ENCODE measurements at places on chromosomes 13 and 19. TPM values are rescaled to one million over a fixed set of nuclear protein-coding genes. Genes with fewer than 3 reads are reported as not detected.

Gene CEACAM3
- total RNA-seq: not detected

Gene ZNF69
- 11.1 TPM for total RNA-seq

Gene KCNN4
- total RNA-seq: 0.49 TPM

Gene FCER2
- not detected for total RNA-seq

Gene C19orf67
- total RNA-seq: not detected

Gene ZNF547
- total RNA-seq: 2.9 TPM

DNA sequence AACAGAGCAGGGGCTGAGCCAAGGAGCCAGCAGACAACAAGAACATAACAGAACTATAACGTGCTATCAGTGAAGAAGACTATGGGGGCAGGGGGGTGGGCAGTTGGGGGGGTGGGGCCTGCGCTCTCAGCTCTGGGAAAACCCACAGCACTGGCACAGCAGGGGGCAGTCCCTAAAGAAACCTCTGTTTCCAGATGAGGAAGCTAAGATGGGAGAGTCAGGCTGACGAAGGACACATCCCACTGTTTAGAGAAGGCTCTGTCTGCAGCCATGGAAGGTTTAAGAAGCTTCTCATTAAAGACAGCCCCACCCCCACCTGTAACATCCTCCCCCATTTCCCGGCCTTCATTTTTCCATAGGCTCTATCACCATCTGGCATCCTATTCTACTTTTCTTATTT is 7.1 kb upstream of the DOCK9 start:
- no peak for DNase-seq

DNA sequence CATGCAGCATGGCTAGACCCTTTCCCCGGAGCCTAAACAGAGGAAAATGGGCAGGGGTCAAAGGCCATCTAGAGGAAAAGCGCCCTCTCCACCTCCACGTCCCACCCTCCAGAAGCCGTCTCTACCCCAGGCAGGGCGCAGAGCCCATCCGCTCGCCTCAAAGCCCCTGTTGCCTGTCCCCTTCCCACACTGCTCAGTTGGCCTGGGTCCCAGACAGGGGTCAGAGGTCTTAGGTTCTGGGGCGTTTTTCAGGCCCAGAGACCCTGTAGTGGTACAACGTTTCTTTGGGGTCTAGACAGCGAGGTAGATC is 285 bp downstream of the TMEM143 start:
- DNase-seq: no peak

DNA sequence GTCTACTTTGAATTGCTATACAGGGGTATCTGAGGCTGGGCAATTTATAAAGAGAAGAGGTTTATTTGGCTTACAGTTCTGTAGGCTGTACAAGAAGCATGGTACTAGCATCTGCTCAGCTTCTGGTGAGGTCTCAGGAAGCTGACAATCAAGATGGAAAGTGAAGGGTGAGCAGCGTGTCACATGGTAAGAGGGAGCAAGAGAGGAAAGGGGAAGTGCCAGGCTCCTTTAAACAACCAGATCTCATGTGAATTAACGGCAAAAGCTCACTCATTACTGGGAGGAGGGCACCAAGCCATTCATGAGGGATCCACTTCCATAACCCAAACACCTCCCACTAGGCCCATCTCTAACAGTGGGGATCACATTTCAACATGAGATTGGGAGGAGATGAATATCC is 222.4 kb downstream of the TDRD3 start:
- no peak for DNase-seq

- DNase-seq: no peak
Measured at GRCh38 chr13:23567906-23568460, 2.2 kb upstream of the TNFRSF19 start.

DNA sequence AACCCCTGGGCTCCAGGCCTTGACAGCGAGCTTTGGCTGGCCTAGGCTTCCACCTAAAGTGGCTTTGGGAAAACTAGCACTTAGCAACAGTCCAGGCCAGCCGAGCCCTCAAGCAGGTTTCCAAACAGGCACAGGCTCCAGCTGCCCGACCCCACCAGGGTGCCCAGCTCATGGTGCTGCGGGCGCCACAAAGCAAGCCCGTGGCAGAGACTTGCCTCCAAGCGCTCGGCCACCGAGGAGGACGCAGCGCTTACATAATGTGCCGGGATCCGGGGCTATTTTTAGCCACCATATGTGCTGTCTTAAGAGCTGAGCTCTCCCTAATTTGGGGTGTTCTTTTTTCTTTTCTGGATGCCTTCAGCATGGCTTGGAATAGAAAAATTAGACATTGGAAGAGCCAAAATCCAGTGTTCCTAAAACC is 56.1 kb upstream of the F7 start:
- no peak for DNase-seq

DNA sequence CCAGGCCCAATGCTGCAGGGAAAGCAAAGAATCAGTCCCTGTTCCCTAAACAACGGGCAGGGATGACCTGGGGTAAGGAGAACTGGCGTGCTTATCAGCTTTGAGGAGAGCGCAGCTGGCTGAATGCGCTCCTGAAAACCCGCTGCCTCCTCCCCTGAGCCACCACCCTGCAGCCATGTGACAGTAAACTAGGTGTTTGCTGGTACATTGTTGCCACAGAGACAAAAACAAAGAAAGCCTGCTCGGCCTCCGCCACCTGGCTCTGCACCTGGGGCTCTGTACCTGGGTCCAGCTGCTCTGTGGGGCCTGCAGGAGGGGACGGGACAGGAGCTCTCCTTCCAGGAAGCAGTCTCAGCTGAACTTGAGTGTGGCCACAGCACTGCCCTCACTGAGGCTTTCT is 21.8 kb downstream of the MCF2L start:
- no peak for DNase-seq

GRCh38 chr19:36939153-36939552 is 23.0 kb downstream of the ZNF568 start:
- DNase-seq: no peak

DNA sequence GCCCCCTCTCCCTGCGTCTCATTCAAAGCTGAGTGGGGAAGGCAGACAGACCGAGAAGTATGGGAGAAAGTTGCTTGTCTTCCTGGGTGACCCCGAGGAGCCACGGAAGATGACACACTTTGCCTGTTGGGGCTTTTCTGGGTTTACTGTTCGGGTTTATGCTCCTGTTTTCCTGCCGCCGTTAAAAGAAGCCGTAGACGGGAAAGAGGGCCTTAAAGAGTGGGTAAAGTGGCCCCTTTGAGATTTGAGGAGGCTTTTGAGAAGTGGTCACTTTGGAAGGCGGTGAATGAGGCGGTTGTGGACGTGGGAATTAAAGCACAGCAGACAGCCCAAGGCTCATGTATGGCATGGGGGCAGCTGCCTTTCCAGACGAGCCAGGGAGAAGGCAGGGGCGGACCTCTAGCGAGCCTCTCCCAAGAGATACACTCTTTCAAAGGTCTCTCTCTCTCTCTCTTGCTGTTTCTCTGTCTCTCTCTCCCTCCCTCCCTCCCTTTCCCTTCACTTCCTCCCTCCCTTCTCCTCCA is 493 bp upstream of the LHFPL6 start:
- DNase-seq: no peak

DNA sequence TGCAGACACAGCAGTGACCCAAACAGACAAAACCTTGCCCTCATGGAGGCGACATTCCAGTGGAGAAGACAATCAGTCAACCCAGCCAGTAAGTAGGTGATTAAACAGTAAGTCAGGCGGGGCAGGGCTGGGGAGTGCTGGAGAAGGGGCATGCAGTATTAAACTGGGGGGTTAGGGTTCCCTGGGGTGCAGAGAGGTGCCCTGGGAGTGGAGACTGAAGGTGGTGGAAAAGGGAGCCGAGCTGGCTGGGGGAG is 31.2 kb upstream of the FXYD3 start:
- DNase-seq: no peak

- no peak for DNase-seq
Measured at GRCh38 chr13:88800505-88800904, 1129.3 kb downstream of the SLITRK5 start.

DNA sequence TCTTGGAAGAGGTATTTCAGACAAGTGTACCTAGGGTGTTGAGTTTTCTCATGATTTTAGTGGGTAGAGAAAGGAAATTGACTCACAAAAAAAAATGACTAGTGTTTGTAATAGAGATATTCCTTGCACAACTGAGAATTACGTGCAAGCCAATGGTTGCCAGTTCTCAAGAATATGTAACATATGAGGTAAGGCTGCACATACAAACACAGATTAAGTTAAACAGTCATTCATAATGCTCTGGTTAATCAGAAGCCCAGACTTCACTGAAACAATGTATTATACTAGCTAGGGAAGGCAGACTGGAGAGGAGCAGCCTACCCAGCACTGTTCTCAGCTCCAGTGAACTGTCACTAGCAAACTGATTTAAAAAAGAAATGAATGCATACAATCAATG is 418.3 kb downstream of the DIAPH3 start:
- DNase-seq: no peak
